ENCODE measurements at places on chromosomes 3 and 15.

DNA sequence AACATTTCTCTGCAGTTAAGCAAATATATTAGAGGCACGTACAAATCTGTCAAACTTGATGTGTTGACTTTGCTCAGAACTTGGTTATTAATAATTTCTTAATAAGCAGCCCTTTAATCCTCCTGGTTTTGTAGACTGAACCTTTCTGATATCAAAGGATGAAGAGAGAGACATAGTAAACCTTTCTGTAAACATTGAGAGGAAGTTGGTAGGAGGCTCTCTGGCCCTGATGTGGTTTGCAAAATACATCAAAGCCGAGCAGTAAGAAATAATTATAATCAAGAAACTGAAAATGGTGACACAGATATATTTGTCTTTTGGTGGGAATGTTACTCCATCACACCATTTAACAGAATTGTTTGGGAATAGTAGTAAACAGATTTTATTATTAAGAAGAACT lies 111.9 kb downstream of the OXSM start:
- no peak for DNase-seq

DNA sequence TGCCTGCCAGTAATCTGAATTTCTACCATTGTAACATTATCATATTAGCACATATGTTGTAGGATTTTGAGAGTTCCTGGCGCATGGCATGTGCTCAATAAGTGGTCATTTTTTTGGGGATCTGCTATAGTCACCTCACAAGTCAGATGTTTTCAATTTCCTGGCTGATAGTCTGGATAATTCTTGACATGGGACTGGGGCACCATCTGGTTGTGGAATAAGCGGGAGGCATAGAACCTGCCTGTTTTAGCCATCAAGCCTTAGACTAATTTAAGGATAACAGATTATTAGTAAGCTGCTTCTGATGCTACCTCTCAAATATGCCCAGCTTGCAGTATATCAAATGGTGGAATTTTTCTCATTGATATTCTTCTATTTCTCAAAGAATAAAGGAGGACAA lies 39.1 kb downstream of the GASK1A start:
- DNase-seq, result no peak

GRCh38 chr3:138081371-138082084 lies 33.9 kb downstream of the DZIP1L start:
- no peak for DNase-seq

GRCh38 chr3:172627057-172627809 lies 83.6 kb downstream of the NCEH1 start:
- DNase-seq, result no peak

- no peak for DNase-seq
Observed at GRCh38 chr3:89297199-89297598, 189.8 kb downstream of the EPHA3 start.

GRCh38 chr3:139421460-139421859 lies 32.0 kb upstream of the COPB2 start:
- DNase-seq, result no peak

DNA sequence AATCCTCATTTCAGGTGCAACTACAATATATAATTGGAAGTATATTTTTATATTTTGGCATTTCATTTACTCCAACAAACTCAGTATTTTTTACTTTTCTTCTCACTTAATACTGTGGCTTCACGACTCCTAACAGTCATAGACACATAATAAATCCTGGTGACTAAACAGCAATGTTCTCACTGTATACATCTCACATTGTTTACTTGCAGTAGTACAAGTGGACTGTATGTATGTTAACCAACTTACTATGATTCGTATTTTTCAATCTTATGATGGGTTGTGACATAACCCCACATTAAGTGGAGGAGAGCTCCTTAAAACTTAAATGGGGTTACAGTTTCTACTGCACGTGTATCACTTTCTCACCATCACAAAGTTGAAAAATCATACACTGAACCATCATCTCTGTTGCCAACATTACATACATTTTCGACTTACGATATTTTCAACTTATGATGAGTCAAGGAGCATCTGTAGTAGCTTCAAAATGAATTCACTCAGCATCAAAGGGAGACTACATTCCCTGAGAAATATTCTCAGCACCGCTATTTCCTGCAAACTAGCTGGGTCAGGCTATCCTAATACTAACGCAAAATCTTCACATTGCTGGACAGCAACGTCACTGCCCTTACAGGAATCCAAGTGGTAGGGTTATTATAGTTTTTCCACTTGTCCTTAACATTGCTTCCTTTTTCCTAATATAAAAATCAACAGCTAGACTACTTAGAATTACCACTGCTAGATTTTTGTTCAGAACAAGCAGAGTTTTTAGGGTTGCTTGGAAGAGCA lies 7.3 kb downstream of the ADAM10 start:
- no peak for DNase-seq

GRCh38 chr3:51670053-51670822 lies 814 bp upstream of the TEX264 start:
- DNase-seq, result no peak

DNA sequence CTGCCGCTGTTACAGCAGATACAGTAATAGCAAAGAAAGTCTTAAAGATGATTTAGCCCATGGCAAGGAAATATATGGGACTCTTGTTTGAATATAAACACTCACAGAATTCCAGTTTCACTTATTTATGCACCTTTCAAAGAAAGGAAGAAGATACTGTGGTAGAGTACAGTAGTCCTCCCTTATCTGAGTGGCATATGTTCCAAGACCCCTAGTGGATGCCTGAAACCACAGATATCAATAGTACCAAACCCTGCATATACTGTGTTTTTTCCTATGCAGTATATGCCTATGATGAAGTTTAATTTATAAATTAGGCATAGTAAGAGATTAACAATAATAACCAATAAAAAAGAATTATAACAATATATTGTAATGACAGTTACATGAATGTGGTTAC lies 8.2 kb downstream of the MAP2K1 start:
- DNase-seq, result no peak

- DNase-seq, result no peak
Observed at GRCh38 chr3:143185401-143185800, 65.8 kb downstream of the CHST2 start.

DNA sequence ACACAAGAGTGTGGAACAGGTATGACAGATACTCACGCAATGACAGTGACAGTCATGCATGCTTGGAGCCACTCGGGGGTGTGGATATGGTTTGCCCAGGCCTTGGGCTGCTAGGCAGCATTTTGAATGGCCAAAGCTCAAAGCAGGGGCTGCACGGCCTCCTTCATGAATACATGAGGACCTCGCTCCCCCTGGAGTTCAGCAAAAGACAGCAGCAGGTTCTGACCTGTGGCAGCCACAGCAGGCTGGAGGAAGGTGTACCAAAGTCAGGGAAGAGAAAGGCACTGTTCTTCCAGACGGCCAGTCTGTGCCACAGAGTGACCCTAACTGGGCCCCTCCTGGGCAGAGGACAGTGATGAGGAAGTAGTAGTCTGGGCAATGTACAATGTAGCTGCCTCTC lies 88.2 kb upstream of the C2CD4B start:
- DNase-seq, result no peak

- DNase-seq, result no peak
Observed at GRCh38 chr15:99631255-99631654, 65.5 kb downstream of the MEF2A start.
